ENCODE measurements at places on chromosomes 5 and 9. TPM values are rescaled to one million over a fixed set of nuclear protein-coding genes. Genes with fewer than 3 reads are reported as not detected.

The B4GALT1 gene
- 203 TPM for total RNA-seq

The LCN2 gene
- total RNA-seq, result 3.8 TPM

The TMEM215 gene
- total RNA-seq, result 0.02 TPM

The SHC3 gene
- total RNA-seq, result 0.32 TPM

The GRM6 gene
- not detected for total RNA-seq

The ZNF189 gene
- total RNA-seq, result 6.4 TPM

The FAM78A gene
- 0.32 TPM for total RNA-seq

The CDC37L1 gene
- total RNA-seq, result 11.1 TPM

The FCN1 gene
- total RNA-seq, result not detected

The EGFLAM gene
- total RNA-seq, result not detected

The AJM1 gene
- total RNA-seq, result 4.4 TPM

The LCN1 gene
- total RNA-seq, result not detected

The LCN9 gene
- not detected for total RNA-seq

The TAF11L2 gene
- not detected for total RNA-seq

The CTNND2 gene
- not detected for total RNA-seq

The TAF11L10 gene
- total RNA-seq, result not detected

The CDC20B gene
- 0.07 TPM for total RNA-seq

The PRR7 gene
- total RNA-seq, result 13.2 TPM

The FOXD4L3 gene
- 0.18 TPM for total RNA-seq

The SV2C gene
- total RNA-seq, result not detected

The ADAMTSL1 gene
- not detected for total RNA-seq

The MCC gene
- 0.39 TPM for total RNA-seq

The C9orf57 gene
- total RNA-seq, result not detected

The PSD2 gene
- not detected for total RNA-seq

The ZNF367 gene
- total RNA-seq, result 4.8 TPM

The EPB41L4B gene
- total RNA-seq, result 10.4 TPM

The PLCXD3 gene
- 0.37 TPM for total RNA-seq

The P4HA2 gene
- 37.2 TPM for total RNA-seq

The C9orf50 gene
- not detected for total RNA-seq

The LRRC14B gene
- total RNA-seq, result not detected

The DOCK2 gene
- 2.3 TPM for total RNA-seq

The CCDC69 gene
- 1.7 TPM for total RNA-seq

The GDA gene
- total RNA-seq, result 1.2 TPM

The EPB41L4A gene
- total RNA-seq, result 1.5 TPM

The ASS1 gene
- total RNA-seq, result 20.4 TPM

The RNF183 gene
- not detected for total RNA-seq

The HMGCS1 gene
- 50.4 TPM for total RNA-seq

The PCDHB6 gene
- total RNA-seq, result 1.1 TPM

The RNF180 gene
- 0.45 TPM for total RNA-seq

The ADAMTS6 gene
- 0.10 TPM for total RNA-seq

The OMD gene
- not detected for total RNA-seq

The ORM2 gene
- total RNA-seq, result not detected

The CSF2 gene
- total RNA-seq, result 1.7 TPM

The CTXN3 gene
- not detected for total RNA-seq

The NRG2 gene
- 2.0 TPM for total RNA-seq

The LSM11 gene
- total RNA-seq, result 3.2 TPM

The IFNA21 gene
- total RNA-seq, result not detected

Measured in A549 treated with CORT108297 at 1 μM for 4 hours (cell line).